ENCODE measurements at places on chromosomes 4 and X.

- DNase-seq, result no peak
Measured at GRCh38 chr4:23911675-23912455, 22.0 kb upstream of the PPARGC1A start.

GRCh38 chr4:133920236-133920635 lies 281.4 kb downstream of the PABPC4L start:
- no peak for DNase-seq

- no peak for DNase-seq
Measured at GRCh38 chr4:108210989-108211835, 42.5 kb upstream of the LEF1 start.

- DNase-seq, result no peak
Measured at GRCh38 chr4:1004557-1005485, 6.6 kb upstream of the FGFRL1 start.

DNA sequence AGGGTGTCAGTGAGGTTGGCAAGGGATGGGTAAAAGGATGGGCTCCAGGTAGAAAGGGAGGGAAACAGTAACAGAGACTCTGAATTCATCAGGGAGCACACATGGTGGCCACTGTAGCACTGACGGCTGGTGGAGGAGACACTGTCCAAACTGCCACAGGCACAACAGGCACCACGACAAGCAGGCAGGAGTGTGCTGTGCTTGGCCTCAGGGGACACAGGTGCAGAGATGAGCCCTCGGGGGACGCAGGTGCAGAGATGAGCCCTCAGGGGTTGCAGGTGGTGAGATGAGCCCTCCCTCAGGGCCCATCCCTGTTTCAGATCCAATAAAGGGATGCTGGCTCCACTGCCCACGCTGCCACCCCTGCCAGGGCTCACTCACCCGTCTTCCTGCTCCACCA lies 7.6 kb downstream of the PDE6B start:
- no peak for DNase-seq

DNA sequence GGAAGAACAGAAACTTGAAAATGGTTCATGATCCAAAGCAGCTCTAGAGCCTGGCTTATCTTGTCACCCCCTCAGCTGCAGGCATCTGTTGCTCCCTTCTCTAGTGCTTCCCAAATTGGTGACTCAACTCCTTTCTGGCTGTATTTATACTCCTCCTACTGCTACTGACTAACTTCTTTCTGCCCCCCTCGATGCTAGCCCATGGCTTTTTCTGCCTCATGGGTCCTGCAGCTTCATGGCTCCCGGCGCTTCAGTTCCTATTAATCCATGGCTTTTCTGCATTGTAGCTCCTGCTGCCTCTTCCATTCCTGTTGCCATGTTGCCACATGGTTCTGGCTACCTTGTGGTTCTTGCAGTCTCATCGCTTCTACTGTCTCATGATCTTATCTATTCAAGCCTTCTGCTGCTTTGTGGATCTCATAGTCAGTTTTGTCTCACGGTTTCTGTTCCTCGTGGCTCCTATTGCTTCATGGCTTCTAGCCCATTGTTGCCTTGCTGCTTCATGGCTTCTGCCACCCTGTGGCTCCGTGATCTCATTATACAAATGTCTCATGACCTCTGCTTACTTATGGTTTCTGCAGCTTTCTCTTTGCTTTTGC lies 48.1 kb downstream of the SMC1A start:
- no peak for DNase-seq

DNA sequence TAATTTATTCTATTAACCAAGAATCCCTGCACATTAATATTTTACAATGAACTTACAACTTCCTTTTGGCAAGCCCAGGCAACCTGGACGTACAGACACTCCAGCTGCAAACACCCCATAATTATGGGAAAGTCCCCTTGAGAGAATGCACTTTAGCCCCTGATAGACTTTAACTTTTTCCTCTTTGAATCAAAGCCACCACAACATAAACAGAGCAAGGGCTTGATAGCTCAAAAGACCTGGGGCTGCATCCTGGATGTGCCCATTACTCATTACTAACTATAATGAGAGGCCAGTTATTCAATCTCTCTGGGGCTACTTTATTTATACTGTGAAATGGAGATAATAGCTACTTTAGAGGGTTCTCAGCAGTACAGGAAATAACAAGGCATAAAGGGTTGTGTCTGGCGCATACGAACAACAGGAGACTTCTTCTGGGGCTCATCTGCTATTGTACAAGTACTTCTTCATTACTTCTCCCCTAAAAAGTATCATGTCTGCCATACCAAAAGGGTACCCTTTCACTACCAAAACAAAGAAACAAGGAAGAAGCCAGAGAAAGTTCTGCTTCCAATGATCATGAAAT lies 54.9 kb downstream of the CASK start:
- DNase-seq, result no peak

Data from astrocyte of the cerebellum (primary cell).